ENCODE measurements at places on chromosomes 1 and 21.
A peak's percentile ranks its signal among the peaks of the same experiment; 100 is the strongest.

DNA sequence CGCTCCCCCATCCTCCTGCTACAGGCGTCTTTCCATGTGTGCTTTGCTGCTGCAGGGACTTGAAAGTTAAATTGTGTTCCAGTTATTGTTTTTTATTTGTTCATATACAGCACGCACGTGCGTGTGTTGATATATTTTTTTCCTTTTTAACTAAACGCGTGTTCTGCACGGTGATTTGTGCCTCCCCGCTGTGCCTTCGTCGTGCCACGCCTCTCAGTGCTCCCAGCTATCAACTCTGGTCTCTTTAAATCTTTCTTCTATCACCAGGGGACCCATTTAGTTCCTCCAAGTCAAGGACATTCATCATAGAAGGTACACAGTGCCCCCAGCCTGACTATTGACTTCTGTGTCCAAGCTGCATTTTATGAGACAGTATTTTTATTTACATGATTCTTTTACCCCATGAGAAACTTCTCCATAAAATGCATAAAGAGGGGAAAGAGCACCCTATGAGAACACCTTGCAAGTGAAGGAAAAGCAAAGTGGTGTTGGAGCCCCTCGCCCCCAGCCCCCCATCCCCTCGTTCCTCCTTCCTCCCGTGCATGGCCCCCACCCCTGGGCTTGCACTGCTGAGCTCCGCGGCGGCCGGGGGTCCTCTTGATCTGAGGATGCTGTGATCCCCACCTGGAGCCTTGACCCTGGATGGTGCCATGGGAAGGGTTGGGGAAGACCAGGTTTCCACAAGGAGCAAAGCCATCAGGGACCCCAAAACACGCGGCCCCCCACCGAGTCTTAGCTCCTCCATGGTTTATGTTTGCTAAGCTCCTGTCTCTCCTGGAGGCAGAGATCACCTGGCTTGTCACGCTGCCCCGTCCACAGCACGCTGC lies 45.5 kb downstream of the KCNAB2 start:
- H3K4me1 ChIP-seq = peaks cover 7% of the 10 kb centered on the region
- H3K27me3 ChIP-seq = no peaks in the 10 kb centered on the region
- H3K36me3 ChIP-seq = peaks cover 29% of the 10 kb centered on the region
- no peak for DNase-seq
- no peak overlapping the region for H3K27ac ChIP-seq
- H3K4me3 ChIP-seq = no peak overlapping the region

DNA sequence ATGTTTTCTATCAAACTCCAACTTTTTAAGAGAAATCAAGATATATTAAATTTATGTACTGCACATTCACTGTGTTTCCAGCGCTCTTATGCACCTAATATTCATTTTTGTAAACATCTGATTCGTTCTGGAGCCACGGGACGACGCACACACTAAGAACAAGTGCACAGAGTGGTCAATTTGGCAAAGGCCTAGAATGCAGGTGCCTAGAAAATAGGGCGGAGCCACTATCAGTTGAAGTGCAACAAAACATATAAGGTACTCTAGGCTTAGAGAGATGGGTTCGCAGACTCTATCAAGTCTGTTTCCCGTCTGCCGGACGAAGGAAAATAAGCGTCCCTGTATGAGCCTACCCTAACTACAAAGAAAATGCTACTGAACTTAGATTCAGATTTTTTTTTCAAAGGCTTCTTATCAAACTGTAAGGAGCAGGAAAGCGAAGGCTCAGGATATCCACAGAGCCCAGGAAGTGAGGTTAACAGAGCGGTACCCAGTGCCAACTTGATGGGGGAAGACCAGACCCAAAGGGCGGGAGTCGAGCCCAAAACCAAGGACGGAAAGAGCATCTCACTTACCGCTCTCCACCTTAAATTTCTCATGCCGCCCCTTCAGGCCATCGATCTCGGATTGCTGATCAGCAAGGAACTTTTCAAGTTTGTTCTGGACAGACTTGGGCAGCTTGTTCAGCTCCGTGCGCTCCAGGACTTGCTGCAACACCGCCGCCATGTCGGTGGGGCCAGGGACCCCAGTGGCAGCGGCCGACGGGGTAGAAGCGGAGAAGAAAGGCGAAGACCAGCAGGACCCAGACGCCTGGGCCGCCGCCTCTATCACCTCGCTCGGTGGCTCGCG lies 526 bp downstream of the TPR start:
- peak overlapping the region; percentile 96 for H3K27ac ChIP-seq
- peaks cover 40% of the 10 kb centered on the region for H3K36me3 ChIP-seq
- DNase-seq = no peak
- peak overlapping the region; percentile 99 for H3K4me3 ChIP-seq

DNA sequence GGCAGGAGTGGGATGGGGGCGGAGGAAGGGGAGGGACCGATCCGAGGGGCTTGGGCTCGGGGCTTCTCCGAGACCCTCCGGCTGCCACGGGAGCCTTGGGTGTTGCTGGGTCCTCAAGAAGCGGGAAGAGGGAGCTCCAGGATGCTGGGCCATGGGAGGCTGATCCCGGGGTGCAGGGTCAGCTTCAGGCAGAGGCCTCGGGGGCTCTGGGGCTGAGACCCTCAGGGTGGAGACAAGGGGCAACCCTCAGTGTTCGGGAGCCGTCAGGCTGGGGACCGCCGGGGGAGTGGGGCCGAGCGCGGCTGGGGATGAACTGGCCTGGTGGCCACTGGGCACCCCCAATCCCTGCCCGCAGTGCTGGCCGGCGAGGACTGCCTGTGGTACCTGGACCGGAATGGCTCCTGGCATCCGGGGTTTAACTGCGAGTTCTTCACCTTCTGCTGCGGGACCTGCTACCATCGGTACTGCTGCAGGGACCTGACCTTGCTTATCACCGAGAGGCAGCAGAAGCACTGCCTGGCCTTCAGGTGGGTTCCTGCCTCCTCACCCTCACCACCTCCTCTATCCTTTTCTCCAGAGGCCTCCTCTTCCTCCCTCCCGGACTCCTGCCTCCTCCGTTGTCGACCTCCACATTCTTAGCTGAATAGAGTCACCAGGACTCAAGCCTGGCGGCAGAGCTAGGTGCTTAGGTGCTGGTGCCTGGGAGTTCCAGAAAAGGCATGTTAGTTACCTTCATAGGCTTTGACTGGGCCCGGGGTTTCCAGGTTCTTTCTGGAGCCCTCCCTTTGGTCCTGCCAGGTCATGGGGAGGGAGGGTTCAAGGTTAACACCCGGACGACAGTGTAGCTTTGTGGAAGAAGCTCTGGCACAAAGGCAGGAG lies 631 bp downstream of the SHISA4 start:
- no peak overlapping the region for H3K27ac ChIP-seq
- peak overlapping the region; percentile 69 for H3K4me3 ChIP-seq
- peaks cover 6% of the 10 kb centered on the region for H3K4me1 ChIP-seq

DNA sequence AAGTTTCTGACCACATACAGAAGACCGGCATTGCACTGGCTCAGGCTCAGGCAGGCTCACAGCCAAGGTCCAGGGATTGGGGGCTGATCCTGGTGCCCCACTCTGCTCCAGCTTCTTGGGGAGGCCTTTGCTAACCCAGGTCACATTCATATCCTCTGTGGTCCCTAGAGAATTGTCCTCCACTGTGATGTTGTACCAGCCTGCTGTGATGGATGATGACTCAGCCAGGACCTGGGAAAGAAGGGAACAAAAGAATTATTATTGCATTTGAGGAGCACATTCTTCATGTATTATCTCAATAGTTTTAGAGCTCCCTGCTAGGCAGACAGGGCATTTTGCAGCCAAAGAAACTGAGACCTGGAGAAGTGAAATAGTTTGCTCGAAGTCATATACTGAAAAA lies 114.3 kb upstream of the ETV3 start:
- H3K27me3 ChIP-seq = peaks cover 86% of the 10 kb centered on the region
- no peak overlapping the region for H3K27ac ChIP-seq
- no peaks in the 10 kb centered on the region for H3K36me3 ChIP-seq
- DNase-seq = no peak
- no peaks in the 10 kb centered on the region for H3K4me1 ChIP-seq

- H3K27me3 ChIP-seq = no peaks in the 10 kb centered on the region
- no peak overlapping the region for H3K27ac ChIP-seq
- DNase-seq = no peak
- peaks cover 7% of the 10 kb centered on the region for H3K36me3 ChIP-seq
Observed at GRCh38 chr1:180888870-180889269, 23.8 kb upstream of the KIAA1614 start.

- H3K4me1 ChIP-seq = peaks cover 17% of the 10 kb centered on the region
- H3K4me3 ChIP-seq = no peak overlapping the region
- peak overlapping the region; percentile 3 for H3K27ac ChIP-seq
- peaks cover 3% of the 10 kb centered on the region for H3K36me3 ChIP-seq
Observed at GRCh38 chr1:20083178-20083944, 13.4 kb downstream of the PLA2G5 start.

DNA sequence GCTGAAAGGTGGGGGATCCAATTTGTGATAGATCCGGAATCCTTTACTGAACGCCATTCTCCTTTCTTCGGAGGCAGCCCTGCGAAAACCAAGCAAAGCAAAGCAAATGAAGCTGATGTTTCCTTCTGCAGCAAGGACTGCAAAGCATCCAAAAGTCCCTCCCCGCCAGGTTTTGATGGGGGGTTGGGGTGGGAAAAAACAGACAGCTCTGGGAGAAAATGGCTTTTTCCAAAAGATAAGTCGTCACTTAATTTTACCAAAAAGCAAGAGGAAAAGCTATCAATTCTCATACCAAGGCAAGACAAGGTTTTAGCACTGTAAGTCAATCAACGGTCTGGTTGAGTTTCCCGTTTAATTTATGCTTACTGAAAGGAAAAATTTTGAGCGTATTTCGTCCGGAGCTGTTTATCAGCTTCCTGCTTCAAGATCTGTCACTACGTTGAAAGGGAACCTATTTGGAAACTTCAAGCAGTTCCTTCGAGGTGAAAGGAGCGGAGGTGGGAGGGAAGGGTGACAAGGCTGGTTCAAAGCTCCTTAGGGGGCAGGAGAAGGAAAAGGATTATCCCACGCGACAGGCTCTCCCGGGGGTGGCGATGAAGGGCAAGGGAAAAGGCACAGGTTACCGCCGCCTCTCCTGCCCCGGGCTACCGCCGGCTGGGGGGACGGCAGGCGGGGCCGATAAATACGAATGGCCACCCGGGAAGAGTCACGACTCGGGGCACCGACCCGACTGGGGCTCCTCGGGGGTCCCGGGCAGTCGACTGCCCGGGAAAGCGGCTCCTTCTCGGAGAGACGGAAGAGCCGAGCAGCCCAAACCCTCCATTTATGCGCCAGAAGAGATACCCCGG lies 750 bp downstream of the SYNJ1 start:
- peaks cover 23% of the 10 kb centered on the region for H3K36me3 ChIP-seq
- H3K4me1 ChIP-seq = peaks cover 33% of the 10 kb centered on the region
- peak overlapping the region; percentile 99 for H3K4me3 ChIP-seq
- peak; percentile 14 for DNase-seq
- no peaks in the 10 kb centered on the region for H3K27me3 ChIP-seq

GRCh38 chr1:175504875-175505555 lies 238.4 kb downstream of the TNR start:
- no peaks in the 10 kb centered on the region for H3K36me3 ChIP-seq
- no peak overlapping the region for H3K4me3 ChIP-seq
- H3K27ac ChIP-seq = no peak overlapping the region
- peaks cover 62% of the 10 kb centered on the region for H3K27me3 ChIP-seq
- no peak for DNase-seq

- H3K4me3 ChIP-seq = no peak overlapping the region
- H3K36me3 ChIP-seq = no peaks in the 10 kb centered on the region
- no peak overlapping the region for H3K27ac ChIP-seq
- no peaks in the 10 kb centered on the region for H3K27me3 ChIP-seq
- H3K4me1 ChIP-seq = no peaks in the 10 kb centered on the region
Observed at GRCh38 chr1:177480741-177481305, 310.1 kb downstream of the BRINP2 start.

- no peak overlapping the region for H3K27ac ChIP-seq
- H3K27me3 ChIP-seq = peaks cover 4% of the 10 kb centered on the region
- no peak overlapping the region for H3K4me3 ChIP-seq
- no peaks in the 10 kb centered on the region for H3K36me3 ChIP-seq
Observed at GRCh38 chr1:205983925-205984725, 19.1 kb downstream of the RAB7B start.

DNA sequence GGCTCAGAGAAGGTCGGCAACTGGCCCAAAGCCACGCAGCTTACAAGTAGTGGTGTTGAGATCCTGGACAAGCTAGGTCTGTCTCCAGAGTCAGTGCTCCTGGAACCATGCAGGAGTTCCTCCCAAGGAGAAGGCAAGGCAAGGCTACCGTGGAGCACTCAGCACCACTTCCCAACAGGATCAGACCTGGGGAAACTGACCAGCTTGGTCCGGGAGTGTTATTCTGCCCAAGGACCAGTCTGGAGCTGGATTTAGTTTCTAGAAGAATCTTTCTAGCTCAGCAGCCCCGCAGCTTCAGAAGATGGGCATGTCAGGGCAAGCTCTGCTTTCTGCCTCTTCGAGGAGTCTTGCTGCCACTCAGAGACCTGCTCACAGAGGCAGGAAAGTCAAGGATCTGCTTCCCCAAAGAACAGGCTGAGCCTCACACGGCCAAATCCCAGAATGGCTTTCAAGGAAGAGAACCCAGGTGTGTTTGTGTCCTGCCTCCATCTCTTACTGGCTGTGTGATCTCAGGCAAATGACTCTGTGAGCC lies 302.8 kb downstream of the MATN1 start:
- H3K4me3 ChIP-seq = no peak overlapping the region
- no peaks in the 10 kb centered on the region for H3K36me3 ChIP-seq
- no peaks in the 10 kb centered on the region for H3K4me1 ChIP-seq
- no peak for DNase-seq
- peaks cover 74% of the 10 kb centered on the region for H3K27me3 ChIP-seq

DNA sequence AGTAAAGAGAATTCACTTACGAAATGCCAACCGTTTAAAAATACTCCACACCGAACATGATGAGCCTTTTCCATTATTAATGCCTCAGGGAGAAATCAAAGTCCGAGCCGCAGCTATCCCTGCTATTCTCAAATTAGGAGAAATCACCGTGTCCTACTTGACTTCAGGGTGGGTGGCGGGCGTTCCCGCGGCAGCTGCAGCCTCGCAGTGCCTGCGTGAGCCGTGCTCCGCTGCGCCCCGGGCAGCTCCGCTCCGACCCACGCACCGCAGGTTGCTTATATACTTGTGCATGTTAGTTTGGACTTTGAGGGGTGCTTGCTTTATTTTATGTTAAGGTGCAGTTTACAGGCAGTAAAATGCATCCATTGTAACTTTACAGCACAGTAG lies 35.6 kb upstream of the PCBP3 start:
- peaks cover 22% of the 10 kb centered on the region for H3K27me3 ChIP-seq
- no peak overlapping the region for H3K4me3 ChIP-seq
- peaks cover 5% of the 10 kb centered on the region for H3K4me1 ChIP-seq

- H3K27me3 ChIP-seq = peaks cover 15% of the 10 kb centered on the region
- no peak for DNase-seq
- H3K36me3 ChIP-seq = peaks cover 2% of the 10 kb centered on the region
- no peaks in the 10 kb centered on the region for H3K4me1 ChIP-seq
Observed at GRCh38 chr1:50023292-50024159, at the start of gene AGBL4. TSS of gene AGBL4 (minus strand) at chr1:50023954.

All from central memory CD8-positive, alpha-beta T cell (primary cell).